ENCODE measurements at places on chromosomes 7 and 10.

DNA sequence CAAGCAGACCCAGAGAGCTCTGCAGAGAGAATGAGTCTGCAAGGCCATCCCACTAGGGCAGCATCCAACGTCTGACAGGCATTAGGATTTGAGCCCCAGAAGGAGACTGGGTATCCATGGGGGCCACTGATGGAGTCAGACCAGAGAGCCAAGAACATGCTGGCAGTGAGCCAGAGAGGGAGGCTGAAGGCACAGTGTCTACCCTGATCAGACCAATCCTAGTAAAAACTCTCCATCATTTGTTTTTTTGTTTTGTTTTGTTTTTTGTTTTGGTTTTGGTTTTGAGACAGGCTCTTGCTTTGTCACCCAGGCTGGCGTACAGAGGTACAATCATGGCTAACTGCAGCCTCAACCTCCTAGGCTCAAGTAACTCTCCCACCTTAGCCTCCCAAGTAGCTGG is 133.1 kb upstream of the LYZL2 start:
- DNase-seq, result no peak

DNA sequence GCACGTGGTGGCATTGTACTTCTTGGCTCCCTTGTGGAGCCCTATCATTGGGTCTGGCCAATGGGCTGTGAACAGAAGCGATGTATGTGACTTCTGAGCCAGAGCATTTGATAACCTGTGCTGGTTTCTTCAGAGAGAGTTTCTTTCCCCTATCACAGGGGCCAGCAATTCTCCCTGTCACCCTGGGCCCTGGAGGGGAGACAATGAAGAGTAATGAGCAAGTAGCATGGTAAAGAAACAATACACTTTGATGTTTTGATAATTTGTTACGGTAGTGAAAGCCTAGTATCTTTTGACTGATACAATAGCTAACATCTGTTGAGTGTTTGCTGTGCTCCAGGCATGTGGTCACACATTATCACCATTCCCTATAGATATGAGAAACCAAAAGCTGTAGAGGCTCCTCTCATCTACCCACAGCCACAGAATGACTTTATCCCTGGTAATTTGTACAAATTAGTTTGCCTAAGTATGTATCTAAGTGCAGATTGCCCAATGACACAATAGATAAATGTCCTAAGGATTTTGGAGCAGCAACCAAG is 113.4 kb upstream of the SVIL start:
- no peak for DNase-seq

GRCh38 chr10:120161111-120161510 is 268.6 kb downstream of the SEC23IP start:
- DNase-seq, result no peak

DNA sequence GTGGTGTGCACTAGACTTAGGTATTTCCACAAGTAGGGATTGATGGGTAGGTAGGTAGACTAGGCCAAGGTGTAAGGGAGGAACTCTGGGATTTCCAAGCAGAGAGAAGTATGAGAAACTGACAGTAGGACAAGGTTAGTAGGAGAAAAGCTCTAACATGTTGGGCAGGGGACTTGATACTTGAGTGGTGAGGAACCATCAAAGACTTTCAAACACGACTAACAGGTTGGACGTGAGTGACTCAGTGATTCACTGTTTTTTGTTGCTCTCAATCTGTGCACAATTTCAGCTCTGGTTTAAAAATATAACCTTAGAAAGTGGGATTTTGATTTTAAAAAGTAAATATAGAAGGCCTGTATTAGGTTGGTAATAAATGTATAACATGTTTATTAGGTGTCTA is 44.4 kb downstream of the KLHDC10 start:
- DNase-seq, result no peak

DNA sequence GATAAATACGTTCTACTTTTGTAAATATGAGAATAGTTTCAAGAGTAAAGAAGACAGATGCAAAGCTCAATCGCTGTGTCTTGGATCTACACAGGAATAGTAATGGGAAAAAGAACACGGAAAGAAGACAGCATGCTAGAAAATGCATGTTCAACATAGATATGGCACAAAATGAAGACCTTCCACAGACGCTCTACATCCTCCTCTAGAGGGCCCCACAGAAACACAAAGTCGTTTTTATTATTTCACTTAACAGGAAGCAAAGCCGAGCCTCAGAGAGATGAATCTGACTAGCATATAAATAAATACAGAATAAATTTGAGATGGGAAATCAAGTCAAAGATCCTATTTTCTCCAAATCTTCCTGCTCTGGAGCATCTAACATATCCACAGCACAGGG is 292.6 kb downstream of the PARD3 start:
- no peak for DNase-seq

GRCh38 chr10:95745501-95745900 is 10.5 kb upstream of the ENTPD1 start:
- no peak for DNase-seq

DNA sequence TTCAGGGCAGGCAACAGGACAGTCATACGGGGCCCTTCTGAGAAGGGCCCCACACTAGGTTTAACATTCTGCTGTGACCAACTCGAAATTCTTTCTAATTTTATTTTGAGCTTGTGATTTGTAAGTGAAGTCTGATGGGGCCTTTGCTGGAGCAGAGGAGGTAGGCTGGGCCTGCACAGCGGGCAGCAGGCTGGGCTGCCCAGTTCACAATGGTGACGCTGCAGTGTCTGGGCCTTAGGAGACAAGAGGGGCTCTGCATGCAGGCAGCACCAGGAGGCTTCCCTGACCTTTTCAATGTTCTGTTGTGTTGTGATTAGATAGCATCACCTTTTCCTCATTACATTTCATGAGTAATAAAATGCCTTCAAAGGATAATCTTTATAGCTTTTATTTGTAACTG is 175.1 kb downstream of the CXCL12 start:
- DNase-seq, result no peak

DNA sequence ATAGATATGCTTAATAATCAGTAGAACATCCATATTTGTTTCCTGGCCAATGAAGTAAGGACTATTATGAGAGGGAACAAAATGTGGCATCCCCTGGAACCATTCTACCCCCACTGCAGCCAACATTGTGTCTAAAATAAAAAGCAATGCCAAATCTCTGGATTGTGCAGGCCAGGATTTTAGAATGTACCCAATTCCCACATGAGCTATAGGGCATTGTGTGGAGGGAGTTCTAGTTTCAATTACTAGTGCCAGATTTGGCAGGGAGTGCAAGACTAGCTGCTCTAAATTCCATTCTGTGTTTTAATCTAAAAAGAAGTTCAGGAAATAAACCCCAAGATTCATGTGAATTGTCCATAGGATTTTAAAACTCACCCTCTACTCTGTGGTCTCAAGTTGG is 112.3 kb downstream of the HGF start:
- DNase-seq, result no peak

GRCh38 chr10:90718182-90718581 is 139.7 kb downstream of the HTR7 start:
- no peak for DNase-seq
